ENCODE measurements at places on chromosomes 6 and 20. TPM values are rescaled to one million over a fixed set of nuclear protein-coding genes. Genes with fewer than 3 reads are reported as not detected.

GRCh38 chr6:52325695-52326471 lies 36.1 kb upstream of the PAQR8 start:
- no peak for DNase-seq

DNA sequence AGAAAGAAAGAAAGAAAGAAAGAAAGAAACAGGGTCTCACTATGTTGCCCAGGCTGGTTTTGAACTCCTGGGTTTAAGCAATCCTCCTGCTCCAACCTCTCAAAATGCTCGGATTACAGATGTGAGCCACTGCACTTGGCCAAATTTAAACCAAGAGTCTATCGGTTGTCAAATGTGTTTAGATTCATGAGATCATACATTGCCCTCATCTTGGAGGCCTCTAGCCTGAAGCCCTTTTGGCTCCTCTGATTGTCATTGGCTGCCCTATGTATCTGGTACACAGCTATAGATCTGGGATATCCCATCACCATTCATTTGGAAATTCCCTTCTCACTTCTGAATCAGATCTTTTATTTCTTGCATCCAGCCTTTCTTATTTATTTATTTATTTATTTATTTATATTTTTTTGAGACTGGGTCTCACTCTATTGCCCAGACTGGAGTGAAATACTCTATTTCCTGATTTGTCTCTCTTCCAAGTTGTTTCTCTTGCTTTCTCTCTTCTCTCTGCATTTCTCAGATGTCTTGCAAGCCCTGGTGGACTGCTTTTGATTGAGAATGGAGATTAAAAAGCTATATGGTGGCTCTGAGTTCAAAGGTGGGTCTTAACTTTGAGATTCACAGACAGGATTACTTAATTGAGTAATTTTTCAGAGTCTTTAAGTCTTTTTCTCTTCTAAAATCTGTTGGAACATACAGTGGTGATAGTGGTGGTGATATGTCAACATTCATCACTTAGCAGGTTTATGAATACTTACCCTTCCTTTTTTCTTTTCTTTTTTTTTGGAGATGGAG lies 121.9 kb downstream of the GJA1 start:
- no peak for DNase-seq

GRCh38 chr6:80689716-80690395 lies 583.4 kb downstream of the BCKDHB start:
- no peak for DNase-seq

GRCh38 chr6:150145830-150146229 lies 3.0 kb downstream of the PPP1R14C start:
- no peak for DNase-seq

DNA sequence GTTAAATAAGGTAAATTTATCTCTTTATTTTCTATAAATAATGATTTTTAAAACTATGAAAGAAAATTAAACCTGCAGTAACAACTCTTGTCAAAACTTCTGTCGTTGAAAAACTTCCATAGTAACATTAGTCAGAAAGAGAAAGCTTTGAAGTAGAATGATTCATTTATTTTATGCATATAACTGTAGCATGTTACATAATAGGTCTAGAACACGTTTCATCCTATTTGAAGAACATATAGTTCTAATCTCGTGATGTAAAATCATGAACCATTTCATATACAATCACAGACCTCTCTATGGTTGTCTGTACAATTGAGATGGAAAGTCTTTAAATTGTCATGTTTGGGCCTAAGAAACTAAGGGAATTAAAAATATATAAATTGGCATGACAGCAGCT lies 61.3 kb upstream of the MYLIP start:
- DNase-seq: no peak

LRP11 gene
- 45.2 TPM for polyA plus RNA-seq

RIN2 gene
- 19.0 TPM for polyA plus RNA-seq

LCA5 gene
- polyA plus RNA-seq: 6.8 TPM
